ENCODE measurements at places on chromosomes 13 and 19. TPM values are rescaled to one million over a fixed set of nuclear protein-coding genes. Genes with fewer than 3 reads are reported as not detected.
A peak's percentile ranks its signal among the peaks of the same experiment; 100 is the strongest.

CD79A gene
- total RNA-seq: 0.81 TPM

GRCh38 chr13:31945202-31945961 is 86.2 kb upstream of the FRY start:
- DNase-seq: peak; percentile 96

GRCh38 chr13:112115403-112116091 is 48.6 kb downstream of the SOX1 start:
- DNase-seq: no peak

GRCh38 chr13:41608839-41609177 is 151.5 kb downstream of the RGCC start:
- no peak for DNase-seq
